EH (cell line): ENCODE measurements at places on chromosomes 11 and 22.

DNA sequence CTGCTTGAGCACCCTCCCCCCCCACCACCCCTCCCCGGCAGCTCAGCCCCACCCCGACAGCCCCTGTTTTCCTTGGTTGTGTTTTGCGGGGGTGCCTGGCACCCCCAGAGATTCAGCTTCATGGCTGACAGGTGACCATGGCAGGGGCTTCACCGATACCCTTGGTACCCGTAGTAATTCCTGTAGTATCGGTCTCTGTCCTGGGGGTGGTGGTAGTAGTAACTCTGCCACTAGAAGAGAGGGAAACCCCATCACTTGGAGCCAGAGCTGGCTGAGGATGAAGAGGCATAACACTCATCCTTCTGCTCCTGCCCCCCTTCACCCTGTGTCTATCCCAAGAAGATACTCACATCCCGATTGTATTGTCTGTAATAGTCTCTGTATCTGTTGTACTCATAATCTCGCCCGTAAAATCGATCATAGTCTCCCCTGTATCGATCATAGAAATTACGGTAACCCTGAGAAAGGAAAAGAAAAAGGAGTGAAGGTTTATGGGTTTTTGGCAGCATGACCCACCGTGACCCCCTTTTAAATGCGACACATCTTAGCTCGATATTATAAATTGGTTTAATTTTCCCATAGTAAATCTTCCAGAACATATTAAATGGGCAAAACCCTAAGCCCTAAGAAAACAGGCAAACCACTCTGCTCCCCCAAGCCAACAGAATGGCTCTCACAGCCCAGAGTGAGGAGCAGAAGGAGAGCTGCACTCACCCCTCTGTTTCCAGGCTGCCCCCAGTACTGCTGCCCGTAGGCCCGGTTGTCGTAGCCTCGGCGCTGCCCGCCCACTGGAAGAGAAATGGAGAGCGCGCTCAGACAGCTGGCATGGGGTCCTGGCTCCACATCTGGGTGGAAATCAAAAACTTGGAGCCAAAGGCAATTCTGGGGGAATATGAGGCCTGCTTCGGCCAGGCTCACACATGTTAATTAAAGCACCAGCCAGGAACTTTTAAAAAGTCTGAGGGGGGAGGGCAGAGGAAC, 8.0 kb downstream of the GNG3 start:
- DNase-seq: no peak

DNA sequence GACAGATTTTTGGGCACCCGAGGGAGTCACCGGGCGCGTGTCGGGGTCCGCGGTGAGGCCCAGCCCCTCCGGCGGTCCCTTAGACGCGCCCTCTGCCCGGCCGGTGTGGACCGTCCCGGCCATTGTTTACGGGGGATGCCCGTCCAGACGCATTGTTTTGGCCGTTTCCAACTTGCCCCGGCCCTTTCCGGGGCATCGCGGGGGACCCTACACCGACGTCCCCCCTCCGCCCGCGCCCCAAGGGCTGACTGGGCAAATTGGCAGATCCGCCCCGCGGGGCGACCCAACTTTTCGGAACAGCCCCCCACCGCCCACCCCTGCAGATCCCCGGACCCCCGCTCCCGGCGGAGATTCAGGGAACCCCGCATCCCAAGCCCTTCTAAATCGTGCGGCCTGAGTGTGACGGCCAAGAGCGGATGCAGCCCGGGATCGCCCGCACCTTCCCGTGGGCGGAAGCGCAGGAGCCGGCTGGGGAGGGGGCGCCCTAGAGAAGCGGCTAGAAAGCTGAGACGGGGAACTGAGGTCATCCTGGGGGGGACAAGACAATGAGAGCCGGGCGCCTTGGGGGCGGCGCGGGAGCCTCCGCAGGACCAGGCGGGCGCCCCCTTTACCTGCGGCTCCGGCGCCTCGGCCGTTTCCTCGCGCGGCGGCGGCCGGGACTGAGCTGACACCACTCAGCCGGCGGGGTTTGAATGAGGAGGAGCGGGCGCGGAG, 17.1 kb upstream of the CCT8L2 start:
- no peak for DNase-seq

DNA sequence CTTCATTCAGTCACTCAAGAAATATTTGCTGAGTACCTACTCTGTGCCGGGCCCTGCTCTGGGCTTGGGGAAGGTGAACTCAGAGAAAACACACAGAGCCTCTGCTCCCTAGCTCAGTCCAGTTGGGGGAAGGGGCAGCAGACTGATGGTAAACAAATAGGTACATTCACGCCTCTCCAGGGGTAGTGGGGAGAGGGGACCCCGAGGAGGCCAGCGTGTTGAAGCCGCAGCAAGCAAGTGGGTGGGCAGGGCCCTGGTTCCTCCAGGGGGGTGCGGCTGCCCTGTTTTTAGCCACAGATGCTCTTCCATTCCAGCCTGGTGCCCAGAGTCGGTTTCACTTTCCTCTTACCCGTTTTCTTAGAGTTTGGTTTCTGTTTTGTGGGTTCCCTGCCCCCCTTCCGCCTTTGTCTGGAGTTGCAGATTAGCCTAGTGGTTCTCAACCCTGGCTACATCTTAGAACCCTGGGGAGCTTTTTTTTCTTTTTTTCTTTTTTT, 8.7 kb downstream of the DRAP1 start:
- no peak for DNase-seq

GRCh38 chr11:117752071-117752470, 44.9 kb downstream of the DSCAML1 start:
- no peak for DNase-seq

DNA sequence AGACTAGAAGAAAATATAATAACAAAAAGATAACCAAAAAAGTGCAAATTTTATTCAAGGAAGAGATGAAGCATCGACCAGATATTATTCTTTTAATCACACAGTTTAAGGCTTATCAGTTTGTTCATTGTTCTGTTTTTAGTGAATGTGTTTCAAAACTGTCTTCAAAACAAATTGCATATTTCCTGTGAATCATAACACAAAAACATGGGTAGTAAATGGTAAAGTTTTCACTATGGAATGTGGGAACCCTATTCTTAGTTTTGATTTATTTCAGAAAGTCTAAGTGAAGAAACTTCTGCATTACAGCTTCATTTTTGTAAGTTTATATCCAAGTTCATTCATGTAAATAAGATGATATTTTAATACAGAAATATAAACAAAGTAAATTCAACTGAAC, 207.6 kb upstream of the LUZP2 start:
- DNase-seq: no peak

DNA sequence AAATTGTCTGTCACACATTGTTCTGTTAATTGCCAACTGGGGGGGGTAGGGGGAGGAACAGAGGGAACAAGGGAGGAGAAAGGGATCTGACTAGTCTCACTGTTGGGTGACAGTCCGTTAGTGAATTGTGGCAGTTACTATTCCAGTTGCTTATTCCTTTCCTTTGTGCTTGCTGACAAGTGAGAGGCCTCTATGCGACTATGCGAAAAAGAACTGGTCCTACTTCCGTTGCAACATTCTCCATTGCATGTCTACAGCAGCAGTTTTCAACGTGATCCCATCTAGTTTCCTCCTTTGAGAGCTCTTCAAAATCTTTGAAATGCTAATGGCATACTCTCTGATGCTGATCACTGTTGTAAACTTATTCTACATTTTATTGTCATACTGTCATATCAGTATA, 672.2 kb downstream of the LRRC4C start:
- no peak for DNase-seq

DNA sequence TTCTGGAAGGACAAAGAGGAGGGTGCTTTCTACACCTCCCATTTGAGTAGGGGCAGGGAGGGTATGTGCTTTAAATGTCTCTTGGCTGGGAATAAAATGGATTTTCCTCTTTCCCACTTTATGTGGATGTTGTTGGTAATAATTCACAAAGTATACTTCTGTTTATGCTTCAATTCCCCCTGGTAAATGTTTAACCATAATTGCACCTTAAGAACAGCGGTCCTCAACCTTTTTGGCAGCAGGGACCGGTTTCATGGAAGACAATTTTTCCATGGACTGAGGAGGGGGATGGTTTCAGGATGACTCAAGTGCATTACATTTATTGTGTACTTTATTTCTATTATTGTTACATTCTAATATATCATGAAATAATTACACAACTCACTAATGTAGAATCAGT, 4.0 kb upstream of the TP53AIP1 start:
- DNase-seq: no peak
